ENCODE measurements at places on chromosomes 7 and 10. TPM values are rescaled to one million over a fixed set of nuclear protein-coding genes. Genes with fewer than 3 reads are reported as not detected.

The TAS2R41 gene
- total RNA-seq: not detected

The FAM25G gene
- not detected for total RNA-seq

The TSPAN13 gene
- 0.35 TPM for total RNA-seq

The AGAP9 gene
- 4.0 TPM for total RNA-seq

The NEBL gene
- 0.08 TPM for total RNA-seq

The ADARB2 gene
- 3.1 TPM for total RNA-seq

The MAGI2 gene
- 0.05 TPM for total RNA-seq

The RTKN2 gene
- total RNA-seq: not detected

The LYZL2 gene
- not detected for total RNA-seq

The EPO gene
- not detected for total RNA-seq

The OPN1SW gene
- total RNA-seq: not detected

The ARHGEF35 gene
- 9.7 TPM for total RNA-seq

The TRIM50 gene
- total RNA-seq: not detected

The LIPK gene
- total RNA-seq: not detected

The ENTPD1 gene
- total RNA-seq: 192 TPM

The GPR26 gene
- total RNA-seq: 0.03 TPM

The ZNF804B gene
- not detected for total RNA-seq

The PRSS1 gene
- total RNA-seq: 12.4 TPM

The SFTPA1 gene
- 3.7 TPM for total RNA-seq

The NRP1 gene
- total RNA-seq: 0.77 TPM

The MOGAT3 gene
- not detected for total RNA-seq

The TES gene
- 48.5 TPM for total RNA-seq

The KLF14 gene
- not detected for total RNA-seq

The HMX3 gene
- 60.5 TPM for total RNA-seq

The CTNNA3 gene
- total RNA-seq: 0.13 TPM

The ADAM22 gene
- 13.3 TPM for total RNA-seq

The CNNM1 gene
- total RNA-seq: not detected

The ZNF775 gene
- 14.3 TPM for total RNA-seq

The C7orf57 gene
- not detected for total RNA-seq

The SHTN1 gene
- 3.8 TPM for total RNA-seq

The PLAC9 gene
- not detected for total RNA-seq

The AOC1 gene
- not detected for total RNA-seq

The LIPJ gene
- 0.11 TPM for total RNA-seq

The LRRC18 gene
- total RNA-seq: not detected

The CALCR gene
- total RNA-seq: not detected

All from GM12878 (cell line).